ENCODE measurements at places on chromosomes 4 and X.

DNA sequence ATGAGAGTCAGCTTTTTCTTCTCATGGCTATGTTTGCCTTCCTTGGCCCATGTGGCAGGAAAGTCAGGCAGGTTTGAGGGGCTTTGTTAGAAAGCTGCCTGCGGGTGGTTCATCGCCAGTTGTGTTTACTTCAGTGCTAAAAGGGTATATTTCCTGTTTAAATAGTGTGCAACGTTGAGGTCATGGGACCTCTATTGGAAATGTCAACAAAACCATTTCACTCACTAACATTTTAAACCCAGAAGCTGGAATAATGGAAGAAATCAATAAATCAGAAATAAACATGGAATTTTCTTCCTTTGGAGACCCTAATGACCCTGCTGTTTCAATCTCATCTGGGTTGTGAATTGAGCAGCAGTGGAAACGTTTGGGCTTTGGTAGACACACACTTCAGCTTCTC lies 185.8 kb downstream of the ANKRD50 start:
- no peak for DNase-seq

GRCh38 chrX:109826954-109827708 lies 94.1 kb upstream of the ACSL4 start:
- DNase-seq, result no peak

DNA sequence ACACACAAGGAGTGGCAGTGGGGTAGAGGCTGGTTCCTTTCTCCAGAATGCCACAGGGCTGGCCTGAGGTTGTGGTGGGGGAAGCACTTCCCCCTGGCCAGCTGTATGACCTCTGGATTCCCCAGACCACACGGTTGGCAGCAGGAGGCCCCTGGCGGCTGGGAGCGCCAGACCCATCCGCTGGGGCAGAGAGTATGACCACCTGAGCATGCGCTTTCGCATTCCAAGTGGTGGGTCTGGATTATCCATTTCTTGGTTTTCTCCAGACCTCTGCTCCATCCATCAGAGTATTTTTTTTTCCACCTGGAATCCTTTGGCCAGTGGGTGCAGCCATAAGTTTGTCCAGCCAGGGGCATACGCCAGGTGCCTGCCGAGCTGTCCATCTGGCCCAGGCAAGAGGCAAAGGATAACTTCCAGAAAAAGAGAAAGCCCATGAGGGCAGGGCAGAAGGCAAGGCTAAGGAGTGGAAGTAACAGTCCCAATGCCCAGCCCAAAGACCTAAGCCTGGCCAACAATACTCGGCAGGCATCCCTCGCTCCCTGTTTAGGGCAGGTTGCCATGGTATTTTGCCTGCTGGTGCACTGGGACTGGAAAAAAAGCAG lies 39.3 kb downstream of the NHSL2 start:
- no peak for DNase-seq

- no peak for DNase-seq
Measured at GRCh38 chr4:155140889-155141288, 67.5 kb upstream of the NPY2R start.

DNA sequence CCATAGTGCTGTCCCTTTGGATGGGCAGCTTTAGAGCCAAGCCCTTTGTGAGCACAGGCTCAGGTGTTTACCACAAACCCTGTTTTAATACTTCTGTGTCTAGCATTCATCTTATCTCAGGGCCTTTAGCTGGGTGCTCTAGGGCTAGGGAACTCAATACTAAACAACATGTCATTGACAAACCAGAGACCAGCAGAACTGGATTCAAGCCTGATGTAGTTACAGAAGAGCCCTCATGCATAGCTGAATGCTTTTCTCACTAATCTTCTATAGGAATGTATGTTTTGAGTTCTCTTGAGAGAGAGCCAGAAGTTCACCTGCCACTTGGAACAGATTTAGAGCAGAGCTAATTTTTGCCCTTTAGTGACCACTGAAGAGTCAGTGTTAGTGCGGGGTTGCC lies 142.6 kb downstream of the DCK start:
- no peak for DNase-seq

DNA sequence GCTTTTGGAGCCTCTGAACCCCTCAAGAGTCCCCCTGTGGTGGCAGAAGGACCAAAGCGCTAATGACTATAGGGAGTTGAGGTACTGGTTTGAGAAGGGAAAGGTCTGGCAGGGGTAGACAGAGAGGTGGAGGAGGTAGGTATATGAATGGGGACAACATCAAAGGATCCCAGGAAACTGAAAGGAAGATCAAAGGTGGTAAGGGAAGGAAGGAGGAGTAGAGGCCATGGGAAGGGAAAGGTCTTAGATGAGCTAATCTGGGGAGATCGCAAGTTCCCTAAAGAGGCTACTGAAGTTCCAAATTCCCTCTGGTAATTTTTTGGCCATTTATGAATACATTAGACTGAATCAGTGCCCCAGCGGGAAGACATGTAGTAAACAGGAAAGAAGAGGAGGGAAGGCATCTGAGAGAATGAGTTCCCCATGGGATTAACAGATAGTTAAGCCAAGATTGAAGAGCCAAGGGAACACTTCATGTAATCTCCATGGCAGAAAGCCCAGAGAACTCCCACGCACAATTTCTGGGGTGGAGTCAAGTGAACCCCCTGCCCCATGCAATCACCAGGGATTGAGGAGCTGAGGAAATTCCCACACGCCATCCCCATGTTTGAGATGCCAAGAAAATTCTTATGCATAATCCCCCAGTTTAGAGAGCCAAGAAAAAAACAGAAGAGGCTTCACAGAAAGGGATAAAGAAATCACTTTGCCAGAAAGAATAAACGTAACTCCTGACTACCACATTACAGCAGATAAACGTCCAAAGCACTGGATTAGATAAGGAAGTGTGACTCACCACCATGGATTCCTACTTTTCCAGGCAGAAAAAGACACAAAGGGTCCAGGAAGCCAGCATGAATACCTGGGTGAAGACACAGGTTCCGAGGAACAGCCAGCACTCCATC lies 25.8 kb downstream of the ZNF630 start:
- DNase-seq, result no peak

GRCh38 chr4:127648061-127648460 lies 15.3 kb downstream of the INTU start:
- DNase-seq, result no peak

- DNase-seq, result no peak
Measured at GRCh38 chrX:66042307-66043077, 2.6 kb upstream of the VSIG4 start.

DNA sequence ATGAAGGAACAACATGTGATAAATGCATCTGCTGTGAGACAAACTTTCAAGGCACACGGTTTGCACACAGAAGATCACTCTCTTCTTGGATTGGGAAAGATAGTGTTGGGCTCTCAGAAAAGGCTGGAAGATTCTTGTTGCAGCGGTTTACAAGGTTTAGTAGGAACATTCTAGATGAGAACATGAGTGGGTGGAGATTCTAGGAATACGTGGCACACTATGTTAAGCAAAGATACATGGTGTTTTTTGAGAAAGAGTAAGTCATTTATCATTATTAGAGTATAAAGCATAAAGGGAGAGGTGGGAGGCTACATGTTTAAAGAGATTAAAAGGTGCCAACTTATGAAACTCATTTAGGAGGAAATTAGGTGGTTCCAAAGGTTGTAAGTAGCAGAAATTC lies 348.8 kb upstream of the HS3ST1 start:
- no peak for DNase-seq

DNA sequence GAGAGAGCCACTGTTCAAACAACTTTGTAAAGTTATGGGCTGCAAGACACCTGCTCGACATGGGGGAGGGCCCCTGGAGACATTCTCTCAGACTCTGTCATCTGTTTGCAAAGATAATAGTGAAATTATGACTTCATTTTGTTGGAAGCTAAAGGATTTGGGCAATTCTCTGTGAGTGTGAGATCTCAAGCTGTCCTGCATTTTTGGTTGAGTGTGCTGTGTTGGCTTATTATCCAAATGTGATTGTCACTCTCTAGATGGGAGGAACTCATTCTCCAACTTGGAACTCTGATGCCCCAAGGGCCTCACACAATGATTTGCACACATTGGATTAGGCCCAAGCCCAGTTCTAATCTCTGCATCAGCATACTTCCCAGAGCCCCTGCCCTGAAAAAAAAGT lies 63.7 kb downstream of the STK32B start:
- no peak for DNase-seq

GRCh38 chr4:181162676-181163075 lies 1080.5 kb upstream of the TENM3 start:
- no peak for DNase-seq

DNA sequence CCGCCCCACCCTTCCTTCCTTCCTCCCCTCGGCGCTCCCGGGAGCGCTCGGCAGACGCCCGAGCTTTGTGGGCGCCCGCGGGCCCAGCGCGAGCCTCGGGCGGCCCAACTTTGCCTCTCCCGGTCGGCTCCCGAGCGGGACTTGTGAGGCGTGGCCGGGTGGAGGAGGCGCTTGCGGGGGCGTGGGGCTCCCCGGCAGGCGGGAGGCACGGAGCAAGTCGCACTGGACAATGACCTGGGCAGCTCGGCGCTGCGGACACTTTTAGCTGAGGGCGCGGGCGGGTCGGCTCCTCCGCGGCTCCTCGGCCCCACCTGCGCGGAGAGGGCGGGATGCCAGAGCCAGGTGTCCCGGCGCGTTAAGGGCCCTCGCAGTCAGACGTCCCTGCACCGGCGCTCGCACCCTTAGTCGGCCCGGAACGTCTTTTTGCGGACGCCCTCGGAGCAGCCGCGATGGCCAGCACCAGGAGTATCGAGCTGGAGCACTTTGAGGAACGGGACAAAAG lies 385 bp downstream of the DCLK2 start:
- DNase-seq, result peak; percentile 40

- no peak for DNase-seq
Measured at GRCh38 chrX:38864165-38864564, 62.9 kb downstream of the MID1IP1 start.

- DNase-seq, result no peak
Measured at GRCh38 chr4:128060121-128060698, 902 bp upstream of the LARP1B start.

DNA sequence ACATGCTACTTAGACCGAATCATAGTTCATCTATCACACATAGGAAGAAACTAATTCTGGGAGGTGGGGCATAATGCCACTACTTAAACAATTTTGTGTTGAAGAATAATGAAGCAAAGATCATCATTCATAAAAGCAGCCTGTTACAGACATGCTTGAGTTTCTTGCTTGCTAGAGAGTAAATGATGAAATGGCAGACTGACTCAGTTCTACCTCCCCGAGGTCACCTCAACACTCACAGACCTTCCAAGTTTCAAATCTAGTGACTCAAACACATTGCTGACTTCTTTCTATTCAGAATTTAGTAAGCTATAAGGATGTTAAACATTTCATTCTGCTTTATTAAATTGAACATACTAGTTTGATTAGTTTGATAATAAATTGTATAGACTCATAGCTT lies 636.5 kb upstream of the FRG1 start:
- no peak for DNase-seq

GRCh38 chrX:84479086-84479485 lies 23.2 kb downstream of the HDX start:
- DNase-seq, result no peak

DNA sequence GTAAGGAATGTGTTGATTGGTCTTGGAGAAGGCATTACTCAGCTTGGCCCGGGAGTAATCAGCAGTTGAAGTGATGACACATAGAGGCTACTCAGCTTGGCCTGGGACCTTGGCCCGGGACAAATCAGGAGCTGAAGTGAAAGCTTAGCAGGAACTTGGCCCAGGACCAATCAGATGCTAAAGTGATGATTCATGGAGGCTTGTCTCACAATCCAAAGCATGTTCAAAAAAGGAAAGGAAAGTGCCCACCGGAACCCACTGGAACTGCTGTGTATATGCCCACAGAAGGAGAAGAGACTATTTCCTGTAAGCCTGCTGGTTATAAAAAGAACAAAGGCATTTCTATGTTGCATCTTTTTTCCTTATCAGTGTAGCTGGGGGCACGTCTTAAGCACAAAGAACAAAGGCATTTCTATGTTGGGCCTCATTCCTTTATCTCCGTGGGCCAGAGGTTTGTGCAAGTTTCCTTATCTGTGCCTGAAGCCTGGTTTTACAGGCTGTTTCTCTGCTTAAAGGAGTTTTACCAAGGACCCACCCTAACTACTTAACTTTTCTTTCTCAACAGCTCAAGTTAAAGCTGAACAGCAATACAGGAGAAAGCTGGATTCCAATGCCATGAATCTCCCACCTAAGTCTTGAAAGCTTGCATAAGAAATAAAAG lies 1176.7 kb downstream of the NLGN4X start:
- DNase-seq, result no peak

- DNase-seq, result no peak
Measured at GRCh38 chr4:337932-338758, 531 bp downstream of the ZNF141 start.

DNA sequence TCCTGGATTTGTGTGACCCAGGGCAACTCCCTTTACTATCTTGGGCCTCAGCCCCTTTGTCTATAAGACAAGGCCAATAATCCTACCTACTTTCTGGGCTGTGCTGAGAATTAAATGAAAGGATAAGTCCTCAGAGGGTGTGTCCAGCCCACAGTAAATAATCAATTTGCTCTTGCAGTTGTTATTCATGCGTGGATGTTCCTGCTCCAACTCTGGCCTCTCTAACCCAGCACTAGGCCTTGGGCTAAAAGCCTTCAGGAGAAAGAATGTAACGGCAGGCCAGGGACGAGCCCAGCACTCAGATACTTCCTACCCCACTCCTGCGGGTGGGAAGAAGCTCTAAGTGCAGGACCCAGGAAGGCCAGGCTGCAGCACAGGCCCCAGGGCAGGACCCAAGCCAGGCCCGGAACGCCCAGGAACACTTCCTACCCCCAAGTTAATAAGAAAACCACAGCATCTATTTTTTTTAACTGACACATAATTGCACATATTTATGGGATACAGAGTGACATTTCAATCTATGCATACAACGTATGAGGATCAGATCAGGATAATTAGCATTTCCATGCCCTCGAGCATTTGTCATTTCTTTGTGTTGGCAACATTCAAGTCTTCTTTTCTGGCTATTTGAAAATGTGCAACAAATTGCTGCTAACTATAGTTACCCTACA lies 179.6 kb upstream of the RBPJ start:
- DNase-seq, result no peak

DNA sequence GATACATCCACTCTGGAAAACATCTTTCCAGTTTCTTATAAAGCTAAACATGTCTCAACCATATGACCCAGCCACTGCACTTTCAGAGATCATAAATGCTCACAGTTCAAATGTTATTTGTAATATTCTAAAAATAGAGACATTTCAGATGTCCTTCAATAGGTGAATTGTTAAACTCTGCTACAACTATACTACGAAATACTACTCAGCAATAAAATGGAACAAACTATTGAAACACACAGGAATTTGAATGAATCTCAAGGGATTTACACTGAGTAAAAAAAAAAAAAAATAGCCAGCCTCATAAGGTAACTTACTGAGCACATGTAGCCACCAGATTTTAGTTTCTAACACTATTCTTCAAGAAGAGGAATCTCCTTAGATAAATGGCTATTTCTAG lies 253.9 kb downstream of the PCDH18 start:
- no peak for DNase-seq

DNA sequence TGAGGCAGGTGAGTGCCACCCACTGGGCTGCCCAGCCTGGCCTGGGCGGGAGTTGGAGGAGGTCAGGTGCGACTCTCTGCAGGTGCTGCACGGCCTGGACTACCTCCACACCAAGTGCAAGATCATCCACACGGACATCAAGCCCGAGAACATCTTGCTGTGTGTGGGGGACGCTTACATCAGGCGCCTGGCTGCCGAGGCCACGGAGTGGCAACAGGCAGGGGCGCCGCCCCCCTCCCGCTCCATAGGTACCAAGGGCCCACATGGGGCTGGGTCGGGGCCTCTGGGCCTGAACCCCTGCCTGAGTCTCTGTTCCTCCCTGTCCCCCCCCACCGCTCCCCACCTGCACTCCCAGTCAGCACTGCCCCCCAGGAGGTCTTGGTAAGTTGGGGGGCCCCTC lies 2.0 kb downstream of the SRPK3 start:
- DNase-seq, result no peak

Measured in H54 (cell line).